GM12891 (cell line): ENCODE measurements at places on chromosomes 12 and 14.
A peak's percentile ranks its signal among the peaks of the same experiment; 100 is the strongest.

- no peak for DNase-seq
Observed at GRCh38 chr12:94563286-94563685, 87.1 kb downstream of the TMCC3 start.

GRCh38 chr12:103105971-103106597 lies 148.6 kb downstream of the ASCL1 start:
- no peak for DNase-seq

DNA sequence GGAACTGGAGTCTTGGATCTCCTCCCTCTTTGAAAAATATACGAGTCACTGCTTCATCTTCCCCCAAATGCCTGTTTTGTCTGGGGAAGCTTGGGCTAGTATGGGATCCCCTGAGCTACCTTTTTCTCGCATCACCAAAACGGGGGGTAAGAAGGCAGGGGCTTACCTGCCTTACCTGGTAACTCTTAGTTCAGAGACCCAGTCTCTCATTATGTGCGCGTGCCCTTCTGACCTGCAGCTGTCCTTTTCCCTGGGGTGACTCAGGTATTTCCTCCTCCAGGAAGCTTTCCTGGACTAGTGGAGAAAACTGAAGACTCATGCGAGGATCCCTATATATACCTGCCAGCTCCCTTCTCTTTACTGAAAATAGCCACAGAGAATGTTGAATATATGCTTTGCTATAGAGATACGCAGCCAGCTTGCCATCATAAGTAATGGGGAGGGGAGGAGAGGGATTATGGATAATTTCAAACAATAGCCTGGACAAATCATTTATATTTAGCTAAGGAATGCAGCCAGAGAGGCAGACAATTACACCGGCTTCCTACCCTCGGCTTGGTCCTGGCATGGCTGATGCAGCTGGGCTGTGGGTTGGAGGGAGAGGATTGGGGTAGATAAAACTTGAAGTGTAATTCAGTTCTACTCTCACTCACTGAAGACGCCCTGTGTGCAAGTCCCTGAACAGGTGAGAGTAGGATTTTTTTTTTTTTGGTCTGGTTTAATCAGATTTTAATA lies 1.1 kb downstream of the TSPAN9 start:
- DNase-seq, result no peak

DNA sequence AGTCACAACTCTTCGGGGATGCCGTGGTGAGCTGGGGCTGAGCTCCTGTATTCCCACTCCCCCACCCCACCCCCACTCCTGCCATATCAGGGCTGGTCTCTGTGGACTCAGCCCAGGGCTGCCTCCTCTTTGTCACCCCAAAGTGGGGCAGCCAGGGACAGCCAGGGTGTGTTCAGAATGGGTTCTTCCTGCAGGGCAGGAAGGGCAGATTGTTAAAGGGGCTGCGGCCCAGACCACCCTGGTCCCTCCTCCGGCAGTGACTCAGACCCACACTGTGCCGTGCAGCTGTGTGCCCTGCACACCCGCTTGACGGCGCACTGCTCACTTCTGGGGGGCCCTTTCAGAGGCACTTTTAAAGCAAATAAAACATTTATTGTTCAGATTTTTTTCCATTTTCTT lies 9.3 kb downstream of the SLC48A1 start:
- no peak for DNase-seq

DNA sequence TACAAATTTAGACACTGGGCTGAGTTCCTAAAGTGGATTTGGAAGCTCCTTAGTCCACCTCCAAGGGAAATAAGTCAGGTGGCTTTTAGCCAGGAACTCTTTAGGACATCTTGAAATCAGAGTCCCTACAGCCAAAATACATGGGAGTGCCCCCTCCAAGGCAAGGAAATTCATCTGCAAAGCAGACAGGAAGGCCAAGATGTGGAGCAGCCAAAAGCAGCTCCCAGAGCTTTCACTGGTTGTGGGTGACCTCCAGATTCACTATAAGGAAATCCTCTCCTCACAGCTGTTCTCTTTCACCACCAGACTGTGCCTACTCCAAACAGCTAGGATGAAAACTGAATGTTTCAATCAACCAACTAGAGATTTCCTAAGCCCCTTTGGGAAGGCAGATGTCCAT lies 6.6 kb downstream of the TTC9 start:
- DNase-seq, result no peak

DNA sequence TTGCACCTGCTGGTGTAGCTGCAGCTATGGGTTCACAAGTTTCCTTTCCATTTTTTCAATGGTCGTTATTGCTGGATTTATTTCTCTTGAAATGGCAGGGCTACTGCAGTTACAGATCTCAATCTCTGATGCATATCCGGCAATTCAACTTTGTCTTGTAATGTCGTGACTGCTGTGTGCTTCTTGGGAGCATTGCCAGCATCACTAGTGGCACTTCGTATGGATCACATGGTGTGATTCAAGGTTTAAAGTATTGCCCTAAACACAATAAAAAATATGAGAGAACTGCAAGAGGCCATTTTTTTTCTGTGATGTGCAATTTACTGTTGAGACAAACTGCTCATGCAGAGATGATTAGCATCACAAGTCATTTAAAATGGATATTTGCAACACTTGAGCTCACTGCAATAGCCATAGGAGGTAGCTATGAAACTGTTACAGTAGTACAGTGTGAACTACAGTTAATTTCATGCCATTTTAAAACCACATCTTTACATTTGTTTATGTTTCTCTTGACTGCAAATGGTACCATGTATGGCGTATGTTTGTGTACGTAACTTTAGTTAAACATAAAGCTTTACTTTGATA lies 217.4 kb upstream of the PDE3A start:
- no peak for DNase-seq

- DNase-seq, result no peak
Observed at GRCh38 chr14:76045773-76046172, 60.2 kb downstream of the IFT43 start.

DNA sequence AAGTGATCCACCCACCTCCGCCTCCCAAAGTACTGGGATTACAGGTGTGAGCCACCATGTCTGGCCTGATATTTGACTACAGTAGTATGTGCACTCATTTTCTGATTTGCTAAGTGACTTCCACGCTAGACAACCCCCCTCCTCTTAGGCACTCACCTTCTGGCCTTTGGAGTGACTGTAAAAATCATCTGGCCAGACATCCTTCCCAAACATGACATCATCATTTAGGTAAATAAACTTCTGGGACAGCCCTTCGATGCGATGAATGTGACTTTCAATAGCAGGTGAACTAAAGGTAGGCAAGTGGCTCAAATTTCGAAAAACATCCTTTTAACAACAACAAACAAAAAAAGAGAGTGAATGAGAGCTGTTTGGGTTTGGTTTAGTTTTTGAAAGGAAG lies 30.6 kb upstream of the SYCP3 start:
- no peak for DNase-seq

GRCh38 chr14:99654235-99654985 lies 9.5 kb downstream of the HHIPL1 start:
- no peak for DNase-seq

DNA sequence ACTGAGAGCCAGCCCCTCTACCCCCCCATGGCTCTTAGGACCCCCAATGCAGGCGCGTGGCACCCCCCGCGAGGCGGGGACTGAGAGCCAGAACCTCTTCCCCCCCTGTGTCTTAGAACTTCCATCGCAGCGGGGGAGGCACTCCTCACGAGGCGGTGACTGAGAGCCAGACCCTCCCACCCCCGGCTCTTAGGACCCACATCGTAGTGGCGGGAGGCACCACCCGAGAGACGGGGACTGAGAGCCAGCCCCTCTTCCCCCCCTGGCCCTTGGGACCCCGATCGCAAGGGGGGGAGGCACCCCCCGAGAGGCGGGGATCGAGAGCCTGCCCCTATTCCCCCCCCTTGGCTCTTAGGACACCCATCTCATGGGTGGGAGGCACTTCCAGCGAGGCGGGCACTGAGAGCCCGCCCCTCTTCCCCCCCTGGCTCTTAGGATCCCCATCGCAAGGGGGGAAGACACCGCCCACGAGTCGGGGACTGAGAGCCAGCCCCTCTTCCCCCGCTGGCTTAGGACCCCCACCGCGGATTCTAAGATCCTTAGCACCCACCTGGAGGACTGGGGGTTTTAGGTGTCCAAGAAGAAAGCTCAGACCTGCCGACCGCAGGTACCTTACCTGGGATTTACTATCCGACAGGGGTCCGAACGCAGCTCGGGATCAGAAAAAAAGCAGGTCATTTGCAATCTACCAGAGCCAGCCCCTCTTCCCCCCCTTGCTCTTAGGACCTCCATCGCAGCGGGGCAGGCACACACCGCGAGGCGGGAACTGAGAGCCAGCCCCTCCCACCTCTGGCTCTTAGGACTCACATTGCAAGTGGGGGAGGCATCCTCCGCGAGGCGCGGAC lies 44.9 kb downstream of the DDX11 start:
- no peak for DNase-seq

GRCh38 chr14:74048281-74048680 lies 29.1 kb downstream of the BBOF1 start:
- no peak for DNase-seq

DNA sequence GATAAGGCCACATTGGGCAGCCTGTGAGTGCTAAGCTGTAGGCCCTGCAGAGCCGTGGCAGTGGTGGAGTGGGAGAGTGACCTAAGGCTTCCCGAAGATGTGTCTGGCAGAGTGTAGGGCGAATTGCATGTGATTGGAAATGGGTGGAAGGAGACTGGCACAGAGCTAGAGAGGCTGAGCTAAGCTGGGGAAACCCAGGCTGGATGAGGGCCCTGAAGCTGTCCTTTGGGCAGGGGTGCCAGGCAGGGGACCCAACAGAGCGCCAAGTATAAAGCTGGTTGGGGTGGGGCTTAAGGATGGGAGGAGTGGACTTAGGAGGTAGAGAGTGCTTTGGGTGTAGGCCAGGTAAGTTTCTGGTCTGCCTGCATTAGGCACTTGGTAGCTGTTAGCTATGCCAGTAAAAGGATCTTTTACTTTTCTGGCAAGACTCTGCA lies 47.9 kb downstream of the WDR20 start:
- DNase-seq, result no peak

DNA sequence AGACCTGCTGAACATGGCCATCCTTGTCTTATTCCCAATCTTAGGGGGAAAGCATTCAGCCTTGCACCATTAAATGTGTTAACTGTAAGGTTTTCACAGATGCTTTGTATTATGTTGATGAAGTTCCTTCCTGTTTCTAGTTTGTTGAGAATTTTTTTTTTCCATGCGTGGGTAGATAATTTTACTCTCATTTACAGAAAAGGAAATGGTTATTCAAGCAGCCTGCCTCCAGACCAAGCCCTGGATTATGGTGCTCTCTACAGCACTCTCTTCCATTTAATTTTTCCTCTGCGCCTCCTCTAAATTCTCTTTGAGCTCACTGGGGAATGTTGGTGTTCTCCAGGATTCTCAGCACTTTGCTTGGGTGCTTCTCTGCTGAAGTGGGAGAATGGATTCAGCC lies 179.3 kb upstream of the PZP start:
- DNase-seq, result no peak

DNA sequence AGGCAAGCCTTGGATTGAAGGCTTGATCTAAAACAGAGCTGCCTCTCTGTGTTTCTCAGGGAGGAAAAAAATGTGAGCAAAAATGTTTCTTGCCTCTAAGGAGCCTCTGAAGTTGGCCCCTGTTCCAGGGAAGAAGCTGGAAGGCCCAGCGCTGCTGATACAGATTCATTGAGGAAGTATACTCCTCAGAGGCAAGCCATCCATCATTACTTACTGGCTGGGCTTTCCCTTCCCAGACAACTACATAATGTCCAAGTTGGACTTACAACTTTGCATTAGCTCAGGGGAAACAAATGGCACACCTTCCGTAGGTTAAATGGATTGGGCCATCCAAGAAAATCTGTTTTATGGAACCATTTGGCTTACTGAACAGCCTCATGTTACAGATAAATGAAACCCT lies 263.7 kb upstream of the SEL1L start:
- no peak for DNase-seq

DNA sequence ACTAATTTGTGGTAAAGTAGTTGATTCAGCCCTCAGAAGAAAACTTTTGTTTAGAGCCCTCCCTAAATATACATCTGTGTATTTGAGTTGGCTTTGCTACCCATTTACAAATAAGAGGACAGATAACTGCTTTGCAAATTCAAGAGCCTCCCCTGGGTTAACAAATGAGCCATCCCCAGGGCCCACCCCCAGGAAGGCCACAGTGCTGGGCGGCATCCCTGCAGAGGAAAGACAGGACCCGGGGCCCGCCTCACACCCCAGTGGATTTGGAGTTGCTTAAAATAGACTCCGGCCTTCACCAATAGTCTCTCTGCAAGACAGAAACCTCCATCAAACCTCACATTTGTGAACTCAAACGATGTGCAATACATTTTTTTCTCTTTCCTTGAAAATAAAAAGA lies 2.7 kb downstream of the FZD10 start:
- no peak for DNase-seq

DNA sequence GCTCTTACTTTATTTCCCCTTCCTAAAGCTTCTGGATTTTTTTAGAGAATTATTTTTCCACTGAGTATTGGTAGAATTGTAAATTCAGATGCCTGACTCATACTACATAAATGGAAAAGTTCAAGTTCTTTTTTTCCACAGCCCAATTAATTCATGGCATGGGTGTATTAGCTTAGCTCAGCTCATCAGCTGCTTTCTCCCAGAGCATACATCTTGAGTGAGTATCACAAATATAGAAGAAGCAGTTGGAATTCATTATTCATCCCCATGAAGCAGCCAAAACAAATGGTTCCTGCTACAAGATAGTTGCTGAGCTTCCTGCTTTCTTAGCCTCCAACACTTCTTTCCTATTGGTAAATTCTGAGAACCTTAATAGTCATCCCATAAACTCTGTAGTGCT lies 105.1 kb downstream of the C12orf50 start:
- no peak for DNase-seq

GRCh38 chr12:110725267-110725666 lies 17.4 kb downstream of the PPP1CC start:
- DNase-seq, result no peak

- no peak for DNase-seq
Observed at GRCh38 chr12:39230086-39230485, 212.8 kb downstream of the KIF21A start.

GRCh38 chr14:105414456-105415371 lies 4.9 kb upstream of the MTA1 start:
- DNase-seq, result peak; percentile 86

- DNase-seq, result no peak
Observed at GRCh38 chr12:3727877-3728632, 24.9 kb downstream of the CRACR2A start.

GRCh38 chr14:71415404-71415690 lies 508.1 kb downstream of the PCNX1 start:
- DNase-seq, result no peak

DNA sequence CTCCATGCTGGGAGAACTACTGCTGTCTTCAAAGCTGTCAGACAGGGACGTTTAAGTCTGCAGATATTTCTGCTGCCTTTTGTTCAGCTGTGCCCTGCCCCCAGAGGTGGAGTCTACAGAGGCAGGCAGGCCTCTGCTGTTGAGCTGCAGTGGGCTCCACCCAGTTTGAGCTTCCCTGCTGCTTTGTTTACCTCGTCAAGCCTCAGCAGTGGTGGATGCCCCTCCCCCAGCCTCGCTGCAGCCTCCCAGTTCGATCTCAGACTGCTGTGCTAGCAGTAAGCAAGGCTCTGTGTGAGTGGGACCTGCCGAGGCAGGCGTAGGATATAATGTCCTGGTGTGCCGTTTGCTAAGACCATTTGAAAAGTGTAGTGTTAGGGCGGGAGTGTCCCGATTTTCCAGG lies 31.4 kb upstream of the RFX4 start:
- DNase-seq, result no peak

- DNase-seq, result no peak
Observed at GRCh38 chr14:38238332-38238731, 17.6 kb downstream of the CLEC14A start.

- DNase-seq, result no peak
Observed at GRCh38 chr12:114025935-114026334, 59.8 kb upstream of the RBM19 start.
